ENCODE measurements at places on chromosomes 2 and 18.

DNA sequence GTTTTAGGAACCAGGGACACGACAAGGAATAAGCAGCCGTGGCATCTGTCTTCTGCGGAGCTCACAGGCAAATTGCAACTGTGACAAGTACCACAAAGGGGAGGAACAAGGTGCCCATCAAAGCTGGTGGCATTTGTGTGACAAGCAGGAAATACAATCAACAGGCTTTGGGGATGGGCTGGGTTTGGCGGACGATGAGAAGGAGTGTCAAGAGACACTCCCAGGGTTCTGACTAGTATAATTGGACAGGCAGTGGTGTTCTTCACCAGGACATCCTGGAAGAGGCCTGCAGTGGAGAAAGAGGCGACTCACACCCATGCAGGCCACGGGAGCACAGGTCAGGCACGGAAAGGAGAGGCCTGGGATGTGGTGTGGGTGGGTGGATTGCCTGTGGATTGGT, 14.2 kb upstream of the SPATA3 start:
- no peak for DNase-seq

GRCh38 chr2:206204710-206205109, 45.0 kb downstream of the EEF1B2 start:
- DNase-seq = no peak

DNA sequence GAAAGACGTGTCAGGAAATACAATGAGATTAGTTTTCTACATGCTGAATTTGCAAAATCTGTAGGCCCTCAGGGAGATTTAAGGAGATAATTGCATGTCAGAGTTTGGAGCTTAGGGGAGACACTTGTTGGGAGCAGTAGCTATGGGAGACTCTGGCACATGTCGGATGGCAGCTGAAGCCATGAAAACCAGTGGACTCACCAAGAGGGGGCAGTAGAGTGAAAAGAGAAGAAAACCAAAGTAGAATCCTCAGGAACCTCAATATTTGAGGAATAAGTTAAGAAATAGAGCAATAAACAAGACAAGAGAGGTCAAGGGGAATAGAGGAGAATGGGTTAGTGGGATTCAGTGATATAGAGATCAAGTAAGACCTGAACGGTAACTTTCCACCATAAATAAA, 24.8 kb downstream of the RUFY4 start:
- no peak for DNase-seq

GRCh38 chr18:79863161-79864005, 65.6 kb downstream of the KCNG2 start:
- DNase-seq = no peak

DNA sequence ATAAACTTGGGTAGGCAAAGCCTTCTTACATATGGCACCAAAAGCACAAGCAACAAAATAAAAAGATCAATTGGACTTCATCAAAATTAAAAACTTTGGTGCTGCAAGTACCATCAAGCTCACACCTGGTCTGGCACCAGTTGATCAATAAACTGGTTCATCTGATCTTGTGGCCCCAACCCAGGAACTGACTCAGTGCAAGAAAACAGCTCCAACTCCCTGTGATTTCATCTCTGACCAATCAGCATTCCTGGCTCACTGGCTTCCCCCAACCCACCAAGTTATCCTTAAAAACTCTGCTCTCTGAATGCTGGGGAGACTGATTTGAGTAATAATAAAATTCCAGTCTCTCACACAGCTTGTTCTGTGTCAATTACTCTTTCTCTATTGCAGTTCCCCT, 8.4 kb downstream of the EPG5 start:
- DNase-seq = no peak

DNA sequence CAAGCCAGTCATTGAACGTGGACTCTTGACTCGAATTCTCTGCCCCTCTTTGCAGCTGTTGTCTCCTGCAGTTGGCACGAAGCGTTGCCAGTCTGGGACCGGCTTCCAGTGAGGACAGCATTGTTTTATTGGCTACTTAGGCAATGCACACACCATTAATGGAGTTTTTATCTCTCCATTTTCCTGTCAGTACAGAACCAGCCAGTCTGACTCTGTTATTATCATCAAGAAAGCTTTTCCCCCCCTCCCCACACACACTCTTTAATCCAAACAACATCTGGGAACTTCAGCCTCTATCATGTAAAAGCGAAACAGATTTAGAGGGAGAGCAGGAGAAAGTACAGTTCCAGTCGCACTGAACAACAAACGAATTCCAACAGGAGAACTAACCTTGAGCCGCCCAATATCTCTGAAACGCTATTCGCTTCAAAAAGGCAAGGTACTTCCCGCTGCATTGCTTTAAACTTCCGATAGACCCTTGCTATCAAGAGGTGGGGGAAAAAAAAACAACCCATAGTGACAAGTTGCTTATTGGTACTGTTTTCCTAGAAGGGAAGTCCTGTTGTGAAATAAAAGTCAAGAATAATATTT, 38.2 kb downstream of the ACVR1 start:
- DNase-seq = no peak

- no peak for DNase-seq
Observed at GRCh38 chr2:205750797-205751196, 68.5 kb downstream of the NRP2 start.

All from GM04503 (cell line).